HepG2 (cell line): ENCODE measurements at places on chromosomes 6 and 20. TPM values are rescaled to one million over a fixed set of nuclear protein-coding genes. Genes with fewer than 3 reads are reported as not detected.

GRCh38 chr6:77263003-77263402, 200.3 kb downstream of the HTR1B start:
- DNase-seq = no peak
- H3K4me1 ChIP-seq = no peaks in the 10 kb centered on the region
- no peaks in the 10 kb centered on the region for H3K27me3 ChIP-seq
- H3K4me3 ChIP-seq = no peak overlapping the region
- no peak overlapping the region for H3K27ac ChIP-seq

DNA sequence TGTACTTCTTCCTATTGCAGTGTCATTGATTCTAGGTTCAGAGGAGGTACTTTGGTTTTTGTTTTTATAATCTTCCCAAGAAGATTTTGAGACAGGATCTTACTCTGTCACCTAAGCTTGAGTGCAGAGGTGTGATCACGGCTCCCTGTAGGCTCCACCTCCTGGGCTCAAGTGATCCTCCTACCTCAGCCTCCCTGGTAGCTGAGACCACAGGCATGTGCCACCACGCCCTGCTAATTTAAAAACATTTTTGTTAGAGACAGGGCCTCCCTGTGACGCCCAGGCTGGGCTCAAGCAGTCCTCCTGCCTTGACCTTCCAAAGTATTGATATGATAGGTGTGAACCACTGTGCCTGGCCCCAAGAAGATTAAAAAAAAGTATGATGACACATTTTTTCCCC, 3.4 kb upstream of the SLC17A5 start:
- H3K27ac ChIP-seq = no peak overlapping the region
- no peaks in the 10 kb centered on the region for H3K36me3 ChIP-seq
- no peak overlapping the region for H3K4me3 ChIP-seq

The ECT2L gene
- not detected in 2 replicates for total RNA-seq

GRCh38 chr6:125231574-125232343, 70.0 kb downstream of the HDDC2 start:
- H3K36me3 ChIP-seq = no peaks in the 10 kb centered on the region
- no peak overlapping the region for H3K27ac ChIP-seq
- H3K4me1 ChIP-seq = no peaks in the 10 kb centered on the region
- H3K27me3 ChIP-seq = no peaks in the 10 kb centered on the region

The BMP7 gene
- total RNA-seq = not detected in 2 replicates

- no peaks in the 10 kb centered on the region for H3K27me3 ChIP-seq
- peak overlapping the region; percentile 65 for H3K27ac ChIP-seq
- DNase-seq = no peak
- peaks cover 40% of the 10 kb centered on the region for H3K4me1 ChIP-seq
- H3K36me3 ChIP-seq = peaks cover 10% of the 10 kb centered on the region
Observed at GRCh38 chr20:63657260-63657936, 714 bp upstream of the RTEL1 start.

The HLA-DQA1 gene
- total RNA-seq = not detected in 2 replicates

DNA sequence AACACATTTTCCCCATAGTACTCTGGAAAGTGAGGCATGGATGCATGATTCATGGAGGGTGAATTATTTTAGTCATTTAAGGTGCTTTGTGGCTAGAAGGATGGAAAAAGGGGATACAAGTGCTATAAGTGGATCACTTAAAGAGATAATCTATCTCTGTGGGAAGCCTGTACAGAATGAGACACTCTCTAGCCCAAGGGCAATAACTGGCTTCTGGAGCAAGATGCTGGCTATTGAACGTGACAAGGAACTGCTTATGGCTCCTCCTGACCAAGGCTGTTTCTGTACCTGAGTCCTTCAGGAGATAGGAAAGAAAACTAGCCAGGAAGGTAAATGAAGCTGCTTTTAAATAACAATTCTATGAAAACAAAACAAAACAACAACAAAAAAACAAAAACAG, 590.7 kb downstream of the EYS start:
- H3K27me3 ChIP-seq = no peaks in the 10 kb centered on the region
- H3K4me3 ChIP-seq = no peak overlapping the region
- DNase-seq = no peak
- H3K27ac ChIP-seq = no peak overlapping the region

DNA sequence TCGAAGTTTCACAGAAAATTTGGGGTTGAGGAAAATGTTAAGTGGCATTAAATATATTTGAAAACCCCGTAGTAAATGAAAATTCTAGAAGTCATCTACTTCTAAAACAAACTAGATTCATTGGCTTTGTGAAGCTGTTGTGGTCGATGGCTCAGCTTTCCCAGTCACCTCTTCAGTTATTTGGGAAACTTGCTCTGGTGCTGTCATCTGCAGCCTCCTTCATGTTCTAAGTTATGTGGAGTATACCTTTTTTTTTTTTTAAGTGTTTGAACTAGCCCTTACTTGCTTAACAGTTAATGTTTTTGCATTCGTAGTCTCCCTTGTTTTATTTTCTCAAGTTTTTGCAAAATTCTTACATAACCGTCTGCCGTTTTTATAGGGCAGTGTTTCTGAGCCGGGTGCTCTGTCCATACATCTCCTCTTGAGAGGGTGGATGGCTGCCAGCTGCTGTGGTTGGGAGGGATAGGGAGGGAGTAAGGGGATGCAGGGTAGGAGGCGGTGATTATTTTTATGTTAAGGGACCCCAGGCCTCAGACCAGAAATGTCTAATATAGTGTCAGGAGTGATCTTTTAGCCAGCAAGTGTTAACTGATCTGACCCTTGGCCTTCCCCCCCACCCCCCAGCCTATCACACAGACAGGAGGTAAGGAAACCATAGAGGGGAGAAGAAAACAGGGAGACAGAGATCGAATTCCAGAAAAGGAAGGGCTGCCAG, 7.1 kb downstream of the RREB1 start:
- DNase-seq = no peak
- peaks cover 6% of the 10 kb centered on the region; the same call in 2 of the 3 replicates for H3K36me3 ChIP-seq
- no peaks in the 10 kb centered on the region for H3K27me3 ChIP-seq
- peaks cover 79% of the 10 kb centered on the region for H3K4me1 ChIP-seq
- no peak overlapping the region for H3K4me3 ChIP-seq
- H3K27ac ChIP-seq = no peak overlapping the region

The SALL4 gene
- 0.17 and 0.33 TPM in 2 replicates for total RNA-seq

The DZANK1 gene
- total RNA-seq = 1.4 and 1.6 TPM in 2 replicates

The HTR1E gene
- not detected in 2 replicates for total RNA-seq

DNA sequence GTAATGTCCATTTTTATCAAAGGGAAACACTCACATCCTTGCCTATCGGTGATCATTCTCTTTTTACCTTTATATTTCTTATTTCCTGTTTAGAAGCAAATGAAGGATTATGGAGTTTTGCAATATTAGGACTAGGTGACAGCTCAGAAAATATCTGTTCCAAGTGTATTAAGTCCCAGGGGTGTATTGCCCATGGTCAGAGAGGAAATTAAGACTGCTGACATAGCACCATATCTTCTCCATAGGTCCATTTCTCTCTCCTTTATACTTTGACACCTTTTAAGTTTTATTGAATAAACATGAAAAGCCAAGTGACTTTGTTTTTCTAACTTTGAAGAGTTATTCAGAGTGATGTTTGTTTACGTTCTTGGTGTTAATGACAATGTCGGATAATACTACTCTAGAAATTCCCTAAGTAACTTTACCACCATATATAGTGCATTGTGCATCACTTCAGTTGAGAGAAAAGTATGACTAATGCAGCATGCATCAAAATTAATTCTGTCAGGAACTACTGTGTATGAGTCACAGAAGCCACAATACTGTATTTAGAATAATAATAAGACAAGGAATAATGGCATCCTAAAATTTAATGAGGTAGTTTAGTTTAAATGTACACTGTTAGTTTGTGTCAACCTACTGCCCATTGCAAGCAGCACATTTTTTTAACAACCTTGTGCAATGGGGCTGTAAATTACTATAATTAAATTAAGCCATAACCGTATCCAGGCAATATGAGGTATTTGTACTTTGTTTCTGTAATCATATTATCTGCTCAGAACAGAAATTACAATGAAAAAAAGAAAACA, 474.4 kb upstream of the RNF217 start:
- no peak overlapping the region for H3K27ac ChIP-seq
- H3K36me3 ChIP-seq = no peaks in the 10 kb centered on the region
- H3K4me1 ChIP-seq = no peaks in the 10 kb centered on the region
- H3K4me3 ChIP-seq = no peak overlapping the region
- no peaks in the 10 kb centered on the region for H3K27me3 ChIP-seq

DNA sequence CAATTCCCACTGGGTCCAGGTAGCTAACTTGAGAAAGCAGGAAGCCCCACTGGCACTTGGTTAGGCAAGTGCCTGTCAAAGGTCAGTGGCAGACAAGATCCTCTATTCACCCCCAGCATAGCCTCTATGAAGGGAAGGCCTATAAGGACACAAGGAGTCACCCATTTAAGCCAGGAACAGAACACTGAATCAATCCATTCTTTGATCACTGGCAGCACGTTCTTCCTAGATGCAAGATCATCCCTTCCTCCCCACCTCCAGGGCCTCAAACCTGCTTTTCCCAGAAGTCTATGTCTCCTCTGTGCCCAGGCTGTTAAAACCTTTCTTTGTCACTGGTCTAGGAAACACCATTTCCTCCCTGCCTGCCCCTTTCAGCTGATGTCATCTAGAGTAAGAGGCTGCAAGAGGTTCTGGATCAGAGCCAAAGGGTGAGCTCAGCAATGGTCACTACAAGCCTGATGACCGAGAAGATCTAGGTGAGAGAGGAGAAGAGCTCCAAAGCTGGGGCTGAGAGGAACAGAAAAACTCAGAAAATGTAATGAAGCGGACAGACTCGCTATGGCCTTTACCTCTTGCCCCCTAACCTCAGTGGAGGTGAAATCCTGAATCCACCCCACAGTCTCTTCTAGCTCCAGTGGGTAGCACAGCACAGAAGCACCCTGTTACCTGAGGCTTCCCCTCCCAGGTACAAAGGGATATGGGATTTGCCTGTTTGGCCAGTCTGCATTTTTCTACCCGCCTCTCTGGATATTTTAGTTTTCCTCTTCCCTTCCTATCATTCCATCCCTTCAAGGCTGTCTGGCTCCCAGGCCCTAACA, 1.8 kb downstream of the GTPBP2 start:
- peaks cover 36% of the 10 kb centered on the region for H3K4me1 ChIP-seq
- peak overlapping the region; percentile 30 for H3K4me3 ChIP-seq
- peaks cover 33% of the 10 kb centered on the region for H3K36me3 ChIP-seq
- H3K27ac ChIP-seq = peak overlapping the region; percentile 71
- H3K27me3 ChIP-seq = no peaks in the 10 kb centered on the region; the same call in 2 of the 3 replicates

GRCh38 chr20:58372806-58373205, 16.2 kb upstream of the VAPB start:
- DNase-seq = no peak
- no peaks in the 10 kb centered on the region for H3K27me3 ChIP-seq
- H3K4me3 ChIP-seq = no peak overlapping the region
- H3K27ac ChIP-seq = no peak overlapping the region

The ESR1 gene
- not detected in 2 replicates for total RNA-seq

DNA sequence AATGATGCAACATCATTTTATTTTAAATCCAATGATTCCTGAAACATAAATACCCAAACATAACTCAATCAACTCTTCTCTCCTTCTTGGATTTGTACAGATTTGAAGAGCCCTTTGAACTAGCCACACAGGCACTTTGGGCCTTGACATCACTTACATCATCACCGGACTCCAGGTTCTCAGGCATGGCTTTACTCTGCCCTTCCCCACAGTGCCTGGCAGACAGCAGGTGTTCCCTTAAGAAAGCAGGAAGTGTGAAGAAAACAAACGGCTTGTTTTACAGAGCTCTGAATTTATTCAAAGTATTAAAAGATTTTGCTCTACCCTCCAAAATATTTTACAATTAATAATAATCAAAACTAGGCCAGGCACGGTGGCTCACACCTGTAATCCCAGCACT, 54.8 kb upstream of the GCM1 start:
- H3K4me3 ChIP-seq = no peak overlapping the region
- H3K27me3 ChIP-seq = peaks cover 9% of the 10 kb centered on the region; the same call in 1 of the 3 replicates
- no peaks in the 10 kb centered on the region for H3K36me3 ChIP-seq
- H3K4me1 ChIP-seq = no peaks in the 10 kb centered on the region
- DNase-seq = no peak
